Activated T-cell treated with anti-CD3 and anti-CD28 coated beads, Interleukin-2, amount 50 U/mL, for 72 hours (primary cell): ENCODE measurements at places on chromosomes 1 and 21. TPM values are rescaled to one million over a fixed set of nuclear protein-coding genes. Genes with fewer than 3 reads are reported as not detected.

- H3K4me1 ChIP-seq, result no peaks in the 10 kb centered on the region
- no peak overlapping the region for H3K27ac ChIP-seq
- no peak overlapping the region for H3K4me3 ChIP-seq
- peaks cover 30% of the 10 kb centered on the region for H3K27me3 ChIP-seq
- DNase-seq, result no peak
Observed at GRCh38 chr1:14740016-14740415, 141.5 kb downstream of the KAZN start.

DNA sequence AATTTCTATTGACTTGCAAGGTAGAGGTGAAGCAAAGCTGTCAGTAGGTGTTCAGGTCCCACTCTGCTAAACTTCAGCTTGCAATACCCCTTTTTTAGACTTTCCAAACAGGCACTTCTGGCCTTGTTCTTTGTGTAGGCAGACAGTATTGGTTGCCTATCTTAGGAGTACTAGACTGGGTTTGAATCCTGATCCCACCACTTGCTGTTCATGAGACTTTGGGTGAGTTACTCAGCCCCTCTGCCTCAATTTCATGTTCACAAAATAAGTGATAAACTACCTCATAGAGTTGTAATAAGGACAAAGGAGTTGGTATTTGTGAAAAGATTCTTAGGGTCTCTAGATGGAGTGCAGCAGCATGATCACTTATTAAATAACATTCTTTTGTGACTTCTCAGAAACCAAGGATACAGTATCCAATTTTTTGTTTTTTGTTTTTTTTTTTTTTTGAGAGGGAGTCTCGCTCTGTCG lies 5.2 kb downstream of the RCC1 start:
- peak overlapping the region; percentile 100 for H3K27ac ChIP-seq
- peaks cover 59% of the 10 kb centered on the region for H3K36me3 ChIP-seq
- no peaks in the 10 kb centered on the region for H3K27me3 ChIP-seq
- DNase-seq, result no peak

GRCh38 chr1:166378805-166379204 lies 212.0 kb upstream of the FAM78B start:
- no peak for DNase-seq
- H3K27me3 ChIP-seq, result peaks cover 5% of the 10 kb centered on the region
- no peak overlapping the region for H3K27ac ChIP-seq
- no peaks in the 10 kb centered on the region for H3K36me3 ChIP-seq
- no peak overlapping the region for H3K4me3 ChIP-seq

DNA sequence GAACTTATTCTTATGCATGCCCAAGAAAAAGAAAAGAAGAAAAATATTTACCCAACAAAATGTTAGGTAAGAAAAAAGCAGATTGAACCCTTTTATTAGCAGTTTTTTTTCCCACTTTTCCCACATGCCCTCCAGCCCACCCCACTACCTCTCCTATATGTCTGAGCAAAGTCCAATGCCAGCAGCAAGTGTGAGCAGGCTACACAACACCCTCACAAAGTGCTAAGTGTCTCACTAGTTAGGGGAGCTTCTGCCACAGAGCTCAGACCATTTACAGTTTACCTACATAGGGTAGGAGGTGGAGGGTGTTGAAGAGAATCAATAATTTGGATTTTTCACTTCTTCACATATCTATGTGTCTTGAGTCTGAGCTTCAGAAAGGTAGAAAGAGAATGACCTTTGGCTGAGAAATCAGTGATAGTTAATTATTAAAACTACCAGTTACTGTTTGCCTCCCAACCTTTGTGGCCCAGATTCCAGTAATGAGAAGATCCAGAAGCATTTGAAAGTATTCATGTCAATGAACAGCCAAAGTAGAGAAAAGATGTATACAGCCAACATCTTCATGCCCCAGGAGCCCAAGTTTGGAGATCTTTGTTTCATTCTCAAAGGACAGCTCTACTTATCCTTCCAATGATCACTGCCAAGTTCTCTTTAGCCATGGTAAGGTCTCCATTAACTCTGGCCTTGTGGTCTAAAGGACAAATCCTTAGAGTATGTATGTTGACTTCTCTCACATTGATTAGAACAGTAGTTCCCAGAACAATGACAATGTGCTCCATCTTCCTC lies 26.2 kb downstream of the OR10J5 start:
- no peak overlapping the region for H3K27ac ChIP-seq
- H3K4me1 ChIP-seq, result no peaks in the 10 kb centered on the region
- H3K36me3 ChIP-seq, result peaks cover 2% of the 10 kb centered on the region
- H3K27me3 ChIP-seq, result peaks cover 6% of the 10 kb centered on the region

- peaks cover 19% of the 10 kb centered on the region for H3K4me1 ChIP-seq
- H3K27me3 ChIP-seq, result no peaks in the 10 kb centered on the region
- no peak overlapping the region for H3K27ac ChIP-seq
- DNase-seq, result no peak
- peaks cover 31% of the 10 kb centered on the region for H3K36me3 ChIP-seq
- H3K4me3 ChIP-seq, result no peak overlapping the region
Observed at GRCh38 chr21:34148826-34149558, 75.6 kb downstream of the MRPS6 start.

DNA sequence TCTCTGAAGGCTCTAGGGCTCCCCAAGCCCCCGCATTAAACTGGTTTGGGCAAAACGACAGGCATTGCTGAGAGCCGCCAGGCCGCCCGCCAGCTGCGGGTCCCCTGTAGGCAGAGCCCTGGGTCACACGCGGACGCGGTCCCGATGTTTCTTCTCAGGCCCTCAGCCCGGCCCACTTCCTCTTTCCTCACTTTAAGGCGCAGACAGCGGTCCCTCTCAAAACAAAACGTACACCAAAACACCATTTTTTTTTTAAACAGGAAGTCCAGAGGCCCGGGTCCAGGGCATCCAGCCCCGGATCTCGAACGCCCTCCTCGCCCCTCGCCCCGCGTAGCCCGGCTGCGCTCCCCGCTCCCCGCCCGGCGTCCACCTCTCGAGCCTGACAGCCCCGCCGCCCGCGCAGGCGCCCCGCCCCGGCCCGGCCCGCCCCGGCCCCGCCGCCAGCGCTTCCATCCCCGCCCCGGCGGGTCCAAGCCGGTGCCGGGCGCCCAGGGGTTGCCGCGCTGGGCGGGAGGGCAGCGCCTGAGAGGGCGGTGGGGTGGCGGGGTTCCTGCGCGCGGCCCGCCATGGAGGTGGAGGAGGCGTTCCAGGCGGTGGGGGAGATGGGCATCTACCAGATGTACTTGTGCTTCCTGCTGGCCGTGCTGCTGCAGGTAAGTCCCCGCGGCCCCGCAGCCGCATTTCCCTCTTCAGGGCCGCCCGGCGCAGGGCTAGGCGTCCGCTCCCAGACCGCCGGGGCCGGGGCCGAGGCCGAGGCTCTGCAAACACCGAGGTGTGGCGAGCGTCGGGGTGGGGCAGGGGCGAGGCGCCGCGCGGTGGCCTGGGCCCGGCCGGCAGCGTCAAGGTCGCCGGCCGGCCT lies at the start of gene SLC22A15:
SLC22A15 (plus strand) TSS at position 452 of the 859 bp plus-strand sequence; CDS start at position 567, 115 bp downstream.
- H3K27me3 ChIP-seq, result peaks cover 10% of the 10 kb centered on the region
- peak; percentile 61 for DNase-seq
- H3K4me1 ChIP-seq, result peaks cover 8% of the 10 kb centered on the region
- H3K27ac ChIP-seq, result peak within 1 kb of the TSS; percentile 84
- H3K4me3 ChIP-seq, result peak within 1 kb of the TSS; percentile 89

DNA sequence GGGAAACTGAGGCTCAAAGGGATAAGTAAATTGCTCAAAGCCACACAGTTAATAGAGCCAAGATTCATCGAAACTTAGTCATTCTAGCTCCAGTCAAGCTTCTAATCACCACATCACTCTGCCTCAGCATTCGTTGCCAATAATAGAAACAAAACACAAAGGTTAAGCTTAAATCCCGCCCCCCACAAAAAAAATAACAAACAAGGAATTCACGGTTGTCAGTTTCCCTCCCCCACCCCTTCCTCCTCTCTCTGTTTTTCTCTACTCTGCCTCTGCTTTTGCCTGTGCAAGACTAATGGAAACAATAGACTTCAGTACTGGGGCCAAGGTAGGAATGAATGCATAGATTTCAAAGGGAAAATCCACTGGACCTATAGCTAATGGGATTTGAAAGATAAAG lies 70.7 kb upstream of the ZNF644 start:
- peaks cover 7% of the 10 kb centered on the region for H3K27me3 ChIP-seq
- H3K36me3 ChIP-seq, result no peaks in the 10 kb centered on the region
- no peaks in the 10 kb centered on the region for H3K4me1 ChIP-seq
- no peak for DNase-seq
- H3K27ac ChIP-seq, result no peak overlapping the region
- H3K4me3 ChIP-seq, result no peak overlapping the region

GRCh38 chr1:22317231-22317919 lies 134.3 kb upstream of the ZBTB40 start:
- peak; percentile 12 for DNase-seq
- no peaks in the 10 kb centered on the region for H3K36me3 ChIP-seq
- no peaks in the 10 kb centered on the region for H3K4me1 ChIP-seq
- no peak overlapping the region for H3K27ac ChIP-seq

DNA sequence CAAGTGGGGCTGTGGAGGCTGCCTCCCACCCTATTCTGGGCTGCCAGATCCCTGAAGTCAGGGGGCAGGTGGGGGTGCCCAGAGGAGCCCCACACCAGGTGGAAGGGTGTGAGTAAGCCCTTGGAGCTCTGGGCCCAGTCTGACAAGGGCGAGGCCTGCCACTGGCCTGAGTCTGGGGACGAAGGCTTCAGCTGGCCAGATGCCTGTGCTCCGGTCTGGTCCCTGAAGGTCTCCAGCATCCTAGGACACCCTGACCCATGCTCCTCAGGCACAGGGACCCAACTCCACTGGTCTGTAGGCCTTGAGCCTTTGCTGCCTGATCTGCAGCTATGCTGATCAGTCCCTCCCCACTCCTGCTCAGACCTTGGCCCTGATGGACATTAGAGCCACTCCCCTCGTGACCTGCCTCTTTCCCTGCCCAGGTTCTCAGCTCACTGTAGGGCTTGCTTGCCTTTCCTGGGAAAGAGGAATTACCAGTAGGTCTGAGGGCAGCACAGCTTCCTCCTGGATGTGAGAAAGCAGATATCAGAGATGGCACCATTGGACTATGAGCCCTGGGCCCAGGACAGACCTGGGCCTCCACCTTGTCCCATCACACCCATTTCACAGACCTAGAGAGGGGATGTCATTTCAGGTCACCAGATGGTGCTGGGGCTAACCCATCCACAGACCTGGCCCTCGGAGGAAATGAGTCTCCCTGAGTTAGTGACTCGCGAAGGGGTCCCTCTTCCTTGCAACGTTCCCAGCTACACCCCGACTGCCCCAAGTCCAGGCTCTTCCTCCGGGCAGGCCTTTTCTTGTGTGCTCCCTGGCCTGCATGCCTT lies 32.8 kb upstream of the CSF3R start:
- H3K4me1 ChIP-seq, result no peaks in the 10 kb centered on the region
- H3K36me3 ChIP-seq, result no peaks in the 10 kb centered on the region
- H3K27ac ChIP-seq, result no peak overlapping the region
- H3K27me3 ChIP-seq, result no peaks in the 10 kb centered on the region
- no peak for DNase-seq
- no peak overlapping the region for H3K4me3 ChIP-seq

GRCh38 chr21:27586986-27587385 lies 620.1 kb upstream of the ADAMTS5 start:
- no peak overlapping the region for H3K27ac ChIP-seq
- H3K27me3 ChIP-seq, result no peaks in the 10 kb centered on the region
- no peaks in the 10 kb centered on the region for H3K4me1 ChIP-seq
- H3K4me3 ChIP-seq, result no peak overlapping the region
- H3K36me3 ChIP-seq, result no peaks in the 10 kb centered on the region

ILDR2 gene
- total RNA-seq, result 15.8 TPM

LENEP gene
- 2.3 TPM for total RNA-seq

HSD11B1 gene
- total RNA-seq, result 2.1 TPM

NBPF8 gene
- total RNA-seq, result 22.5 TPM

OR2T5 gene
- total RNA-seq, result not detected

PIP5K1A gene
- 80.3 TPM for total RNA-seq

TRIM63 gene
- total RNA-seq, result 0.35 TPM
